MCF 10A (cell line): ENCODE measurements at places on chromosomes 6 and 20. TPM values are rescaled to one million over a fixed set of nuclear protein-coding genes. Genes with fewer than 3 reads are reported as not detected.

The IL17F gene
- total RNA-seq: not detected in 2 replicates

- no peak for DNase-seq
- no peak overlapping the region for H3K27ac ChIP-seq
- H3K4me1 ChIP-seq: no peaks in the 10 kb centered on the region
- H3K27me3 ChIP-seq: peaks cover 31% of the 10 kb centered on the region
- no peaks in the 10 kb centered on the region for H3K36me3 ChIP-seq
Measured at GRCh38 chr6:44333273-44333919, 9.1 kb upstream of the SPATS1 start.

- DNase-seq: no peak
- H3K4me1 ChIP-seq: no peaks in the 10 kb centered on the region
- H3K4me3 ChIP-seq: no peak overlapping the region
- H3K27ac ChIP-seq: no peak overlapping the region
- H3K27me3 ChIP-seq: no peaks in the 10 kb centered on the region
Measured at GRCh38 chr20:14677455-14677854, 340.0 kb upstream of the FLRT3 start.

DNA sequence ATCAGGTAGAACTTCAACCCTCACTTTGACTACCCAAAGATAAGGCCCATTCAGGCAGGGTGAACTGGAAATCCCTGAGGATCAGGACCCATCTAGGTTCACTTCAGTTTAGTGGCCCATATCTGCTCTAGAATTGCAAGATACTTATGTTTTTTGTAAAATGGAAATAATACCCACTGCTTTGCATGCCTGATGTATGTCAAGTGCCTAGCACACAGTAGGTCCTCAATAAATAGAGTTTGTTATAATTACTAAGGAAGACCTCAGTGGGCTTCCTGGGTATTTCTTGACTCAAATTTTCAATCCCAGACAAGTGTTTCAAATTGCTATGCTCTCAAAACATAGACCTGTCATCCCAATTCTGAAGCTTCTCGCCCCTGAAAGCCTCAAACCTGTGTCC lies 32.5 kb downstream of the PIGU start:
- DNase-seq: no peak
- H3K27ac ChIP-seq: no peak overlapping the region
- H3K36me3 ChIP-seq: peaks cover 13% of the 10 kb centered on the region
- peaks cover 5% of the 10 kb centered on the region for H3K4me1 ChIP-seq
- H3K4me3 ChIP-seq: no peak overlapping the region

The PPIL6 gene
- total RNA-seq: 3.9 and 6.5 TPM in 2 replicates

The TRIM31 gene
- total RNA-seq: not detected in 2 replicates

GRCh38 chr6:26550250-26550993 lies 12.3 kb downstream of the HMGN4 start:
- peak overlapping the region; percentile 72 for H3K4me3 ChIP-seq
- H3K36me3 ChIP-seq: peaks cover 19% of the 10 kb centered on the region
- H3K4me1 ChIP-seq: peaks cover 8% of the 10 kb centered on the region
- DNase-seq: peak; percentile 49
